ENCODE measurements at places on chromosomes 3 and 15. TPM values are rescaled to one million over a fixed set of nuclear protein-coding genes. Genes with fewer than 3 reads are reported as not detected.

GRCh38 chr3:109081746-109082510, 36.0 kb downstream of the MORC1 start:
- no peak for DNase-seq

DNA sequence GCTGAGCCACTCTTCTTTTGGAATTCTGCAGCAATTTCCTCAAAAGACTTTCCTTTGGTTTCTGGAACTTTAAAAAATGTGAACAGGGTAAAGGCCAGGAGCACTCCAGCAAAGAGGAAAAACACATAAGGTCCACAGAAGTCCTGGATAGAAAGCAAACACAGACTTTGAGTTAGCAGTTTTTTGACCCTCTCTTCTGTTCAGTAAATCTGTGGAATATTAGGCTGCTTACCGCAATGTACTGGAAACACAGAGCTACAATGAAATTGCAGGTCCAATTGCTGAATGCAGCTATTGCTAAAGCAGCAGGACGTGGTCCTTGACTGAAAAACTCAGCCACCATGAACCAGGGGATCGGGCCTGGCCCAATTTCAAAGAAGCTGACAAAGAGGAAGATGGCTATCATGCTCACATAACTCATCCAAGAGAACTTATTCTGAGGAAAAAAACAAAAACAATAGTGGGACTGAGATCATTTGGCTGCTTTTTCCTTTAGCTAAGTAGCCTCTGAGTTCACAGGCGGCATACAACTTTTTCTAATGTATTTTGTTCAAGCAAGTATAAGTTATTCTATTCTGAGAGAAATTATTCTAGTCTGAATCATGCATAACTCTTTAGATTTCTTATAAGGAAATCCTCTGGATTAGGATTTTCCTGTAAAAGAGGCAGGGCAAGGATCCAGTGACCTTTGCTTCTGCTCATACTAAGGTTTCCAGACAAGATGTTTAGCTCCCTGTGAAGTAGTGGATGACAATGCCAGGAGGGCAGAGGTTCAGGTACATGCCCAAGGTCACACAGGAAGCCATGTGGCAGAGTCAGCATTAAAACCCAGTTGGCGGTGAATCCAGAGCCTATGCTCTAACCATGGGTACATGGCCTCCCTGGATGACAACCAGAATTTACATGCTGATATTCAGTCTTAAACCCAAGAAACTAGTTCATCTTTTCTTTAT, 28.3 kb downstream of the SLC2A2 start:
- no peak for DNase-seq

GRCh38 chr3:113238503-113238902, 27.1 kb downstream of the BOC start:
- DNase-seq: no peak

DNA sequence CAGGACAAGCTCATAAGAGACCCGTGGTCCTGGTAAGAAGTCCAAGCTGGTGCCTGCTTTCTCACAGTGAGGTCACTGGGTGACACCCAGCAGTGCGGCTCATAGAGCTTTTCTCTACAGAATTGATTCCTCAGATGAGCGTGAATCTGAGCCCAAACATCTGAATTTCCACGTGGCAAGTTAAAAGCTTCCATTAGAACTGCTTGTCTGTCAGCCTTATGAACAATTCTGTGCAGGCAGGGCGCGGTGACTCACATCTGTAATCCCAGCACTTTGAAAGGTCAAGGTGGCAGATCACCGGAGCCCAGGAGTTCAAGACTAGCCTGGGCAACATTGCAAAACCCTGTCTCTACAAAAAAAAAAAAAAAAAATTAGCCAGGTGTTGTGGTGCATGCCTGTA, 113.1 kb upstream of the ABHD17C start:
- no peak for DNase-seq

- no peak for DNase-seq
These were observed 65.0 kb downstream of the SYNM start for GRCh38 chr15:99169769-99170311.

DNA sequence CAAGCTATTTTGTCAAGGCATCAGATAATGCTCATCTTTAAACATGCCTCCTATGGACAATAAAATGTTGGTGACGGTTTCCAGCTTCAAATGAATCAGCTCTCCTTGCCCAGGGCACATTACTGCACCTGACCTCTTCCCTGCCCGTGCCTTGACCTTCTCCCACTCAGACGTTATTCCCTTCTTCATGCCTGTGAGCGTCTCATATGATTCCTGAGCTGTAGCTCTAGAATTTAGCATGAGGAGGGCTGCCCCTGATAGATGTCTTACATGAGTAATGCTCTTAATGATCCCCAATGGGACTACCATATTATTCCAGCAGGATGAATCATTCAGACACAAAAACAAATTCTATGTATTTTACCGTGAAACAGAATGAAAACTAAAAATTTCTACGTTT, 762.7 kb downstream of the ROBO1 start:
- DNase-seq: no peak

DNA sequence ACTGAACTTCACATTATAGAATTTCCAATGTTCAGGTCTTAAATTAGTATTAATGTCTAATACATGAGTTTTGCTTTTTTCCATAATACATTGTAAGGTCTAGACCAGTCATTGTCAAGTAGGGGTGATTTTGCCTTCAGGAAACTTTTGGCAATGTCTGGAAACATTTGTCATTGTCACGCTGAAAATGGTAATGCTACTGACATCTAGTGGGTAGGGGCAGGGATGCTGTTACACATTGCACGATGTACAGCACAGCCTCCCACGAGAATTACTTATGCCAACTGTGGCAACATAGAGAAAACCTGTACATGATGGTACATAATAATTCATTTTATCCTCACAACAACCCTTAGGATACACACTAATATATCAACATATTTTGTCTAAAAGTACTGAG, 384.1 kb downstream of the CADM2 start:
- no peak for DNase-seq

LRRC31 gene
- 0.29 TPM for polyA plus RNA-seq

FSD2 gene
- 0.06 TPM for polyA plus RNA-seq

EPHB1 gene
- 5.6 TPM for polyA plus RNA-seq

ST8SIA2 gene
- 4.1 TPM for polyA plus RNA-seq

PRR20G gene
- not detected for polyA plus RNA-seq

NOX5 gene
- polyA plus RNA-seq: 0.55 TPM

GPR149 gene
- polyA plus RNA-seq: not detected

PRSS50 gene
- 3.5 TPM for polyA plus RNA-seq

ATP11B gene
- polyA plus RNA-seq: 55.4 TPM

All from left renal cortex interstitium (tissue), 4 donors.